ENCODE measurements at places on chromosomes 2 and 18.

- DNase-seq: no peak
These were observed 3.2 kb downstream of the DNAJB2 start for GRCh38 chr2:219282375-219282774.

DNA sequence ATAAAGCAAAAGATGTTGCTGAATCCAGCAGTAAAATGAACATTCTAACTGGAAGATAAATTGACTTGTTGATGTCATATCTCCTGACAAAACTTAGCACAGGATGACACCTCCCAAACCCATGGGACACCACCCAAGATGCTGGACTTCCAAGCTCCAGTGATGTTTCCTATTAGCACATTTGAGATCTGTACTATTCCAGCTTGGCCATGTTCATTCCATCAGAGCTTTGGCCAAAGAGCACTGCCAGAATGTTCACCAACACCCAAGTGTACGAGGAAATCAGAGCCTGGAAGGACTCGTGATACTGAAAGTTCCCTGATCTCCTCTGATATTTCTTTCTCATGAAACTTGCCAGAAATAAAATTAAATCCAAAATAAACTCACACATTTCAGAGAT lies 44.7 kb downstream of the PID1 start:
- no peak for DNase-seq

DNA sequence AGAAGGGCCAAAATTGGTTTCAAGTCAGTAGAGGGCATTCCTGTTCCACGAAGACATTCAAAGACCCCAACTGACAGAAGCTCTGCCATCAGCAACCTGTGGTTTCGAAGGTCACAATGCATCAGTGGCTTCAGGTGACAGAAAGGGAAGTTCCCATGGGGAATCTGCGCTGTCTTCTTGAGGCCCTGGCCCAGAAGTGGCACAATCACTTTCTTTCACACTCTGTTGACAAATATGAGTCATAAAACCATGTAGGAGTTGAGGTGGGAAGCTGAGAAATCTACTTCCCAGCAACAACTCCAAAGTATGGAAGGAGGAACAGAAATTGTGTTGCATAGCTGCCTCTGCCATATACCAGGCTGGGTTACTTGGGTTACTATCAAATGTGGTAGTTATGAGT lies 621.1 kb upstream of the FANCL start:
- no peak for DNase-seq

DNA sequence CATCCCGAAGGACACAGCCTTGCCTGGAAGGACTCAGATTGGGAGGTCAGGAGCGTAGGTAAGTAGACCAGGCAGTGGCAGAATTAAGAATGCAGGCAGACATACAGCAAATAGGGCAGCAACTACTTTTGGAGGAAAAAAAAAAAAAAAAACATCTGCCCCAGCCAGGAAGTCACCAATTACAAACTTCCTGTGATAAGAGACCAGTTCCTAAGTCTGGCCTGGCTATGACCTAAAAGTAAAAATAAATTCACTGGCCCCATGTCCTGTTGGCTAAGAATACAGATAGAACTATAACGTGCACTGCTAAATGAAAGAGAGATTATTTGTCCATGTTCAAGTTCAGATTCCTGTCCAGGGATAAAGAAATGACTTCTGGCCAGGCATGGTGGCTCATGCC lies 45.2 kb upstream of the NOSTRIN start:
- DNase-seq: peak; percentile 3

DNA sequence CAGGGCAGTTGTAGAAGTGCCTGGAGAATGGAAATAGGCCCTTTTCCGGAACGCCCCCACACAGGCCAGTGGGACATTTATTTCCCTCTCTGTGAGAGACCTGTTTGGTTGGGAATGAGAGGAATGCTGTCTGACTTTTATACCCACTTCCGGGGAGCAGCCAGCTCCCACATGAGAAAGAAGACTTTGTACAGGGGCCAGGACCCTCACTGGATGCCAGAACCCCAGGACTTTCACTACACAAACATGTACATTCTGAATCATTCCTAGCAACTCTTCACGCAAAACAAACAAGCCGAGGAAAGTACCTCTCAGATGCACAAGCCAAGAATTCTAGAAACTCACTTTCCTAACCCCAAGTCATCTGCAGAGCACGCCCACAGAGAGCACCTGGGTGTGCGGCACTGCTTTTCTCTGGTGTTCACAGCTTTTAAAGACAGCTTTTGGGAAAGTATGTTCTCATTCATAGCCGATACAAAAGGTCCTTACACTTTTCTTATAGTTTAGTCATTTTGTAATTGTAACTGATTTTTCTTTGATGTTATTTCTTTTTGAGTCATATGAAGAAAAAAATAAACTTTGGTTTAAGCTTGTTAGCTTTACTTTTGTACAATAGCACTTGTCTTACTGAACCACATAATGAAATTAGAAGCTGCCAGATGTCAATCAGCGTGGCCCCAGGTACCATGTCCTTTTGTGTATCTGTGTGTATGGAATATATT lies 856.1 kb upstream of the ID2 start:
- no peak for DNase-seq

- DNase-seq: no peak
These were observed 131.9 kb upstream of the CHAC2 start for GRCh38 chr2:53635694-53636093.

DNA sequence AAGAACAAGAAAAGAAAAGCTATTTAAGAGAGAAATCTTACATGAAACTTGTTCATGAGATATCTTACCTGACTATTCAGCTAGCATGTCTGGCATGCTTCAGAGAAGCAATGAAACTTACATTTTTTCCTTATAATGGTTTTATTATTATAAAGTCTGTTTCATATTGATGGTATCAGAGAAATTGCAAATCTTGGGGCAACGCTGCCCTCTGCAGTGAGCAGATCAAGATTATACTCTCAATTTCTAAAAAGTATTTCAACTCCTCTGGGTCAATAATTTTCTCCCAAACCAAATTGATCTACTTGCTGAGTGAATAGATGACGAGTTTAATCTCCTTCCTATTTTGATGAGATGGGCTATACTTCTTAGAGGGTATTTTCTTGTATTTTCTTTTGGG lies 235.6 kb downstream of the NUP35 start:
- DNase-seq: peak; percentile 17

- no peak for DNase-seq
These were observed 1.1 kb downstream of the IL18R1 start for GRCh38 chr2:102356741-102357140.

GRCh38 chr2:182733572-182733971 lies 17.5 kb downstream of the DNAJC10 start:
- DNase-seq: no peak

DNA sequence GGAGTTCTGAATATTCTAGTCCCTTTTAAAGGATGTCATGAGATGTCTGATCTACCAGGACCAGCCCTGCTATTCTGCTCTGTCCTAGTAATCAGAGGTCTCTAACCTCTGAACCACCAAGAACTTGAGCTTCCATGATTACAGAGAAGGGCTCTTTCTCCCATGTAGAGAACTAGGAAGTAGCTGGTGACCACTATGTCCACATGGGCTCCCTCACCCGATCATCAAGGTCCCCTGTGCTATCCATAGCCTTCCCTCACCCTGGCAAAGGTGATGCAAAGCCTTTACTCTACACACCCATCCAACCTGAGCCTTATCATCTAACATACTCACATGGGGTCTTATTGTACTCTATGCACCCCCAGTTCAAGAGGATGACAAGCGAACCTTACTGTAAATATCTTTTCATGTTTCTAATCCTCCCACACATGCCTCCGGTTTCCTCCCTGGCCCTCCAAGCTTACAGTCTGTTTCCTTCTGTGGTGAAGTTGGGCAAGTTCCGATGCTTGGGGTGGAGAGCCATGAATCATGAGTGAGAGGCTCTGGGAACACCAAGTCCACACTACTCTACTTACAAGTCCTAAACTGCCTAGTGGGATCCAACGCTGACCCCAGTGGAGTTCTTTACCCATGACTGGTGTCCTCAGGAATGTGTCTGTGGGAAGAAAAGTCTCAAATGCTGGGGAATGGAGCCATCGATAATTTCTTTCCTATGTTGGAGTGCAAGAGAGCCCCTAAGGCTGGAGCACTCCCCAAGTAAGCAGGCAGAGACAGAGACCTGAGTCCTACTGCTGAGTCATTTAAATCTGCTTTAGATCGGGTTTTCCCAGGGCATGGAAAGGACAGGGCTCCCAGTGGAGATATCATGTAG lies 73.3 kb upstream of the KLF7 start:
- DNase-seq: no peak

GRCh38 chr2:8954990-8955389 lies 48.5 kb downstream of the MBOAT2 start:
- DNase-seq: no peak

- peak; percentile 9 for DNase-seq
These were observed 17.9 kb upstream of the OTOF start for GRCh38 chr2:26495705-26496297.

Data from lung microvascular endothelial cell (primary cell).